ENCODE measurements at places on chromosomes 13 and 19. TPM values are rescaled to one million over a fixed set of nuclear protein-coding genes. Genes with fewer than 3 reads are reported as not detected.

Gene C1QTNF9
- not detected for total RNA-seq

Gene ZNF560
- total RNA-seq, result not detected

Gene GGACT
- 6.9 TPM for total RNA-seq

Gene PCCA
- 20.6 TPM for total RNA-seq

Gene GJB2
- total RNA-seq, result 12.9 TPM

Gene FUT1
- 14.7 TPM for total RNA-seq

Gene TNFSF11
- total RNA-seq, result not detected

Gene KLK10
- total RNA-seq, result not detected

Gene KIR2DL1
- not detected for total RNA-seq

Gene CCNE1
- 3.0 TPM for total RNA-seq

Gene ZNF575
- total RNA-seq, result 0.81 TPM

Gene ZNF264
- 34.4 TPM for total RNA-seq

Gene C5AR2
- total RNA-seq, result 2.8 TPM

Gene BRME1
- 0.75 TPM for total RNA-seq

Gene PNMA8B
- total RNA-seq, result not detected

Measured in MCF 10A (cell line).